ENCODE measurements at places on chromosomes 4 and X.
A peak's percentile ranks its signal among the peaks of the same experiment; 100 is the strongest.

- DNase-seq: no peak
Measured at GRCh38 chrX:23661671-23662070, 5.6 kb upstream of the PRDX4 start.

DNA sequence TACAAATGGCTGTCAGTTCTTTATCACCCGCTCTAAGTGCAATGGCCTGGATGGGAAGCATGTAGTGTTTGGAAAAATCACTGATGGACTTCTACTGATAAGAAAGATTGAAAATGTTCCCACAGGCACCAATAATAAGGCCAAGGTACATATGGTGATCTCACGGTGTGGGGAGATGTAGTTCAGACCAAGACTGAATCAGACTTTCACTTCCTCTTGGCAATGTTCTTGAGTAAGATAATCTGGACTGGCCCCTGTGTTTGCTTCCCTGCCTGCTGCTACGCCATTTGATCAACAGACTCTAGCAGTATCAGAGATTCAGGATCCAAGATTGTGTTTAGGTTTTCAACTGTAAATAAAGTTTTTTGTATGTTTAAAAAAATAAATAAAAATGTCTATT, 682.2 kb upstream of the AMOT start:
- DNase-seq: no peak

DNA sequence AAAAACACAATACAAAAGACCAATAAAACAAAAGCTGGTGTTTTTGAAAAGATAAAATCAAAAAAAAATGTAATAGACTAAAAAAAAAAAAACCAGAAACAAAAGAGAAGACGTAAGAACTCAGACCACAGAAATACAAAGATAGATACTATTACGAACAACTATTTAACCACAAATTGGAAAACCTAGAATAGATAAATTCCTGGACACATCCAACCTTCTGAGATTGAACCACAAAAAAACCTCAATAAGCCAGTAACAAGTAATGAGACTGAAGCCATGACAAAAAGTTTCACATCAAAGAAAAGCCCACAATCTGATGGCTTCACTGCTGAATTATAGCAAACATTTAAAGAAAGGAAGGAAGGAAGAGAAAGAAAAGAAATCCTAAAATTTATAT, 16.2 kb downstream of the RCHY1 start:
- DNase-seq: no peak

DNA sequence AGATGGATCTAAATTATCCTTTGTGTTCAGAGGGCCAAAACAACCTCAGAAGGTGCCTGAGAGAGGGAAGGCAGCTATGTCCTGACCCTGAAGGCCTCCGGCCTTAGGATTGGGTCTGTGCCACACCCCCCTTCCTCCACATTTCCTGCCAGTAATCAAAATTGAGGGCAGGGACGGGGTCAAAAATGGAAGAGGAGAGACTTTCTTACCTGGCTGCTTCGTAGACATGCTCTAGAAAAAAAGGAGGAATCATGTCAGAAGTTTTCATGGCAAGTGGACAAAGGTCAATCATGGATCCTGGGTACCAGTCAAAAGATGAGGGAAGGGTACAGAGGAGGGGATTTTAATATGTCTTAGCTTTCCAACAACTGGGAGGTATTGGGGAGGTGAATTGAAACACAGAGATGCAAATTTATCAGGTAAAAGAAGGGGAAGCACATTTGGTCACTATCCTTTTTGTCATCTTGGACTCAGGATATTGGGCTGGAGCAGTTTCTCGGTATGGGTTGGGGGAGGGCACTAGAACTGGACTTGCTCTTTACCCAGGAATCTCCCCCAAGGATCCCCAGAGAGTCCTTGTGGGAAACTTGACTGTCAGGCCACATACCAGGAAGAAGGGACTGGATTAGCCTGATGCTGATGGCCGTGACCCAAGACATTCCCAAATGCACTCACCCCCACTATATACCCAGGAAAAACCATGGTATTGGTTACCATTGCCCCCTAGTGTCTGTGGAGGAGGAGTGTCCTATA, 17.1 kb downstream of the VSIG4 start:
- no peak for DNase-seq

DNA sequence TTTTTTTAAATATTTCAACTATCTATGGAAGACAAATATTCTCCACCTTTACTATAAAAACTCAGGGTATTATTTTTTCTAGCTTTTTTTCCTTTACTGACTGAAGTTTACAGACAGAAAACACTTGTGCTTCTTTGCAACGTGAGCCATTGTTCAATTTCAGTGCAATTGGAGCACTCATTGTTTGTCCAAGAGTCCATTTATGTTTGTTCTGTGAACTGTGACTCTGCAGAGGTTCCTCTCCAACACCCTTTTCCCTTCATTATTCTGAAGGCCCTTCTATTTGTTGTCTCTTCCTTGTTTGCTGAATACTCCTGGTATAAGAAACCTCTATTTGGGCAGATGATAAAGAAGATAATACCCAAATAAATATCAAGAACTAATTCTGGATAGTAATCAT, 37.4 kb downstream of the DAPP1 start:
- no peak for DNase-seq

DNA sequence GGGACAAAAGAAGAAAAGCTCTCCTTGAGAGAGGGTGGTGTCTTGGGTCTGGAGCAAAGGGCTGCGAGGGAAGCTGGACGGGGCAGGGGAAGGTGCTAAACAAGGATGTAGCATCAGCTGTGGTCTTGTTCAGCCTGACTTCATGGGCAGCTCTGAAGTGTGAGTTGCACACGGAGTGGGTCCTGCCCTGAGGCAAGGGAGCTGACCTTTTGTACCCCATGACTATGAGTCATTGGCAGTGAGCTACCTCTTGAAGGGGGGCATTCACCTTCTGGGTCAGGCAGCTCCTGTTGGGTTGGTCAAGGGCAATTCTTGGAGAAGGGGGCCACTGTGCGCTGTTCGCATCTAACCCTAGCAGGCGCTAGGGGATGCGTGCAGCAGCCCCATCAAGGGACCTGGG, 151.8 kb downstream of the SMIM20 start:
- no peak for DNase-seq

DNA sequence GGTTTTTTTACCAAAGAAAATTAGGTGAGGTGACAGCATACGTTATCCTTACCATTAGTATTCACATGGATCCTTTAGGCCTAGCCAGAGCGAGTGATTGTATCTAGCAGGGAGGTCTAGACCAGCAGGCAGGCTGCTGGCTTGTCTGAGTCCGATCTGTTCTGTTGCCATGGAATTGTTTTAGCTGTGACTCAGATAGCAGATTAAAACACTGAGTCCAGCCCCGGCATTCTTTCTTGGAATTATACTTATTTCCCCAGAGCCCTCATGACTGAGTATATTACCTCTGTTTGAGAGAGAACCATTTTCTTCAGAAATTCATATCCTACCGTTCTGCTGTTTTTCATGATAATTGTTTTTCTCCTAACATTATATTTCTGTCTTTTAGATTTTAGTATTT, 37.4 kb downstream of the OCRL start:
- DNase-seq: peak; percentile 50

DNA sequence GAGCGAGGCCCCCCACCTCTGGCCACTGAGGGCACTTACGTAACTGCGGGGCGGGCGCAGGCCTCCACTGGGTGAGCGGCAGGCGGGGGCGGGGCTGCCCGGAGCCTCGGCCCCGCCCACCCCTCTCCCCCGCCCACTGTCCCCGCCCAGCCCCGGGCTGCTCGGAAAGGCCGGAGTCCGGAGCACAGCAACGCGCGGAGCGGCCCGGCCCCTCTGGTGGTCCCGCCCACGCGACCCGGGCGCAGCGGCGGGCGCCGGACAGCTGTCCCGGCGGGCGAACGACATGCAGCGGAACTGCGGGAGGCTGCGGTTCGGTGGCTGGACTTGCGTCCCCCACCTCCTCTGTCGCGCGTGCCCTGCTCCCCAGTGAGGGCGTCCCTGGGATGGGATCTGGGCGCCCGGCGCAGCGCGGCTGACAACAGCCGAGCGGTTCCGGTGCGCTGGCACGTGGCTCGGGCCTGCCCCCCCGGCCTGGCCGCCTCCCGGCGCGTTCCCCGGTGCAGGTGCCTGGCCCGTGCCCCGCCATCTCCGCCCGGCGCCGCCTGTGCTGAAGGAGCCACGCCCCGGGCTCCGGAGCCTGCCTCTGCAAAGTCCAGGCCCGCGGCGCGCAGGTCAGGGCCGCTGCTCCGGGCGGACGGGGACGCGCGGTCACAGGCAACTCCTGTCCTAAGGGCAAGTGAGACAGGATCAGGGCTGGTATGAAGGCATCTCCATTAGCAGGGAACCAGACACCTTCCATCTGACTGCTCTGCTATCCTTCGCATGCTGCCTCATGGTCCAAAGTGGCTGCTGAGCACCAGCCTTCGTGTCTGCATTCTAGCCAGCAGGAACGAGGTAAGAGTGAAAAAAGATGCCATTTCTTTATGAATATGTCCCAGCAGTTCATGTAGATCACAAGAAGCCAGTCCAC, 21.8 kb upstream of the JAKMIP1 start:
- no peak for DNase-seq

DNA sequence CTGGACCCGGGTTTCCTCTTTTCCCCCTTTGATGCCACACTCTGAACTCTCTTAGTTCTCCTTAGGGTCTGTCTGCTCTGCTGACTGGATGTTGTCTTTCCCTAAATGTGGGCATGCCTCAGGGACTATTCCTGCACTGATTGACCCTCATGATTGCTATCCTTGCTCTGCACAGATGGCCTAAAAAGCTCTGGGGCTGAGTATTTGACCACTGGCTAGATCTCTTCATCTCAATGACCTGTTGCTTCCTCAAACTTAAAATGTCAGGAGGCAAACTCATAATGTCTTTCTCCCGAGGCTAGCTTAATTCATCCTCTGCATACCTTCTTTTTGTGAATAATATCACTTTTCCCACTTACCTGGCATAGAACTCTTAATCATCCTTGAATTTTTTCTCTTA, 157.4 kb downstream of the GATB start:
- no peak for DNase-seq

GRCh38 chr4:27484216-27484615, 623.6 kb downstream of the STIM2 start:
- DNase-seq: no peak

Measured in hepatic stellate cell (primary cell).